ENCODE measurements at places on chromosomes 6 and 20.

- H3K4me3 ChIP-seq = no peak overlapping the region
- no peak overlapping the region for H3K27ac ChIP-seq
- DNase-seq = no peak
- H3K4me1 ChIP-seq = no peaks in the 10 kb centered on the region
Observed at GRCh38 chr6:123635567-123635966, 1.2 kb downstream of the TRDN start.

DNA sequence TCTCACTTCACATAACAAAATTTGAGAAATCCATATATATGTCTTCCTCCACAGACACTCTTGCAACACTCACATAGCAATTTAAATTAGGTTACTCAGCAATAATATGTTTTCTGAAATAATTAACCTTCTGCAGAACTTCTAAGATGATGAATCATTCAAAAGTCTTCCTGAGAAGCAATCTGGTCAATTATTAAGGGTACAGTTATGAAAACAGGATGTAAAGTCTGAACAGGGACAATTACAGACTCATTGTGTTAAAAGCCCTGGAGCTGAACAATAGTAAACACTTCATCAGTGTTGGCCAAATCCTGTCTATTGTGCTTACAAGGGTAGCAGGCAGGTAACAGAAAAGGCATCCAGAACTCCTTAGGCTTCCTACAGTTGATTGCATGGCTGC, 75.4 kb downstream of the FILIP1 start:
- no peak for DNase-seq
- no peak overlapping the region for H3K27ac ChIP-seq
- H3K27me3 ChIP-seq = no peaks in the 10 kb centered on the region
- H3K4me3 ChIP-seq = no peak overlapping the region
- H3K36me3 ChIP-seq = no peaks in the 10 kb centered on the region
- H3K4me1 ChIP-seq = no peaks in the 10 kb centered on the region

DNA sequence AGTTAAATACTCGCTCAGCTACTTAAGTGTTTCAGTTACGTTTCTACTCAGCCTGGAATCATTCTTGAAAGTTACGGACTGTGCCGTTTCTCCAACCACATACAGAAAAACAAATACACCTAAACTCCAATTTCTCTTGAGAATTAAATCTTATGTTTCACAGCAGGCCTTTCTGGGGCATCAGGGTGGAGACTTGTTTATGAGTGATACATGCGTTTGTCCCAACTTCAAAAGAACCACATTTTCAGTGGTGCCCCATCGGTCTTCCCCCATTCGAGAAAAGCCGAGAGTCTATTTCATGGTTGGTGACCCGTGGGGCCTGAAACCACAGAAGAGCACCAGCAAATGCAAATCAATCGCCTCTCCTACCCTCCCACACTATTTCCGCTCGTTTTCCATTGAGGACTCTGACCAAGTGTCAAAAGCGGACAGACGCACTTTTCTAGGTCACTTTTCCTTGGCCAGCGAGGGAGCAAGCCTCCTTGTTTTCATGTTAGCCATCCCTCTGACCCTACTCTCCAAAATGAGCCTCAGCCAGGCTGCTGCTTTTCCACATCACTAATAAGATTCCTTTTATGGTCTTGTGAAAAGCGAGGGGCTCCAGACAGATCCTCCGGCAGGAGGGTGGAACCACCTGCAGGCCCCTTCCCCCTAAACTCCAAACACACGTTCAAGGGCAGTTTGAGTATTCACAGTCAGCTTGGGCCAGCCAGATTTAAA, 3.1 kb downstream of the JAG1 start:
- H3K27me3 ChIP-seq = no peaks in the 10 kb centered on the region
- H3K4me1 ChIP-seq = peaks cover 9% of the 10 kb centered on the region
- H3K27ac ChIP-seq = peak overlapping the region; percentile 100
- no peaks in the 10 kb centered on the region for H3K36me3 ChIP-seq

DNA sequence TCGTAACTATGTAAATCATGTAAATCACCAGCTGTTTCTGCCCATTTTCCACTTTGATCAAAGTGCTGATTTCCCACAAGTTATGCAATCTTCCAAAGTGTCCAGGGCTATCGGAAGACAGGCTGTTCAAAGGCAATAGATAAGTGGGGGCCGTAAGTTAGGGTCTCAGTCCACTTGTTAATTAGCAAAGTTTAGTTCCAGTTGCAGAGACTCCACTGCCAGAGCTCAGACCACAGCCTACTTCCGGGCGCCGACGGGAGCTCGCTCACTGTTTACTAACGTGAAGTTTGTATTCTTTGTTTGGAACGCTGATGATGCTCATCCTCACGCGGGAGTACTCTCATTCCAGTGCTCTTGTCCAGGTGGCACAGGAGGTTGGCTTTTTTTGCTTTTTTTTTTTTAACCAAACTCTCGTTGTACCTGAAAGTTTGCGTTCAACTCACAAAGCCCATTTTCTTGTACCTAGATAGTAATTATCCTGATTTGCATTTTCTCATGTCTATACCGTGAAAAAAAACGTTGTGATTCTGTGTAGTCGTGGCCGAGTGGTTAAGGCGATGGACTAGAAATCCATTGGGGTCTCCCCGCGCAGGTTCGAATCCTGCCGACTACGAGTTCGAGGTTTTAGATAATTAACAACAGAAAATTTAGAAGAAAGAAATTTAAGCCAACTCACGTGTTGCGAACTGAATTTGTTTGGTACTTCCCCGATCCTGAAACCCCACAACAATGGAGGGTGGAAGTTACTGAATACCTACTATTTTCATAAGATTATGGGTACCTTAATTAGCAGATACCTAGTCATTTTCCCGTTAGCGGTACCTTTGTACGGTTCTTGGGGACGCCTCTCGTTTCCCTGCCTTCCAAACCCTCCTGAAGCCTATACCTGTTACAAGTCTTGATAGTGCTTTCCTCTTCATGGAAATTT, 29.9 kb upstream of the ZNF184 start:
- no peak overlapping the region for H3K27ac ChIP-seq
- peak overlapping the region; percentile 43 for H3K4me3 ChIP-seq
- DNase-seq = peak; percentile 73
- H3K4me1 ChIP-seq = peaks cover 4% of the 10 kb centered on the region

GRCh38 chr20:57212534-57213276, 53.7 kb downstream of the BMP7 start:
- H3K27me3 ChIP-seq = no peaks in the 10 kb centered on the region
- DNase-seq = peak; percentile 51
- H3K36me3 ChIP-seq = no peaks in the 10 kb centered on the region
- peak overlapping the region; percentile 17 for H3K27ac ChIP-seq

DNA sequence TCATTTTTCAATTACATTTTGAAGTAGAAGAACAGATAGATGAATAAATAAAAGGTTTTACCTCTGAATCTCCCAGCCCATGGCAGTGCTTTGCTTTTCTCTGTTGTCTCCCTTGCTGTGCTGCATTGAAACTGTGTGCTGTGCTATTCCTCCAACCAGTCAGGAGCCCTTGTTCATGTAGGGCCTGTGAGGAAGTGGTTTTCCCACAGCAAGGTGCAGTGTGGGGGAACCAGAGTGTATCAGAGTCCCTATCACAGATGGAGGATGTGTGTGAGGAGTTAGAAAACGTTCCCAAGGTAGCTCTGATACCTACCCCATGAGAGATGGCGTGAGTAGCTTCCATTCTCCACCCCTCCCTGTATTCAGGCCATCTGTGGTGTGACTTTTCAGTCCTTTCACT, 72.8 kb upstream of the RALGAPA2 start:
- no peaks in the 10 kb centered on the region for H3K4me1 ChIP-seq
- no peak for DNase-seq
- H3K36me3 ChIP-seq = no peaks in the 10 kb centered on the region
- H3K4me3 ChIP-seq = no peak overlapping the region
- no peaks in the 10 kb centered on the region for H3K27me3 ChIP-seq

GRCh38 chr20:56941101-56941686, 312.1 kb downstream of the TFAP2C start:
- no peaks in the 10 kb centered on the region for H3K27me3 ChIP-seq
- DNase-seq = no peak
- no peak overlapping the region for H3K4me3 ChIP-seq
- no peak overlapping the region for H3K27ac ChIP-seq
- H3K4me1 ChIP-seq = no peaks in the 10 kb centered on the region

DNA sequence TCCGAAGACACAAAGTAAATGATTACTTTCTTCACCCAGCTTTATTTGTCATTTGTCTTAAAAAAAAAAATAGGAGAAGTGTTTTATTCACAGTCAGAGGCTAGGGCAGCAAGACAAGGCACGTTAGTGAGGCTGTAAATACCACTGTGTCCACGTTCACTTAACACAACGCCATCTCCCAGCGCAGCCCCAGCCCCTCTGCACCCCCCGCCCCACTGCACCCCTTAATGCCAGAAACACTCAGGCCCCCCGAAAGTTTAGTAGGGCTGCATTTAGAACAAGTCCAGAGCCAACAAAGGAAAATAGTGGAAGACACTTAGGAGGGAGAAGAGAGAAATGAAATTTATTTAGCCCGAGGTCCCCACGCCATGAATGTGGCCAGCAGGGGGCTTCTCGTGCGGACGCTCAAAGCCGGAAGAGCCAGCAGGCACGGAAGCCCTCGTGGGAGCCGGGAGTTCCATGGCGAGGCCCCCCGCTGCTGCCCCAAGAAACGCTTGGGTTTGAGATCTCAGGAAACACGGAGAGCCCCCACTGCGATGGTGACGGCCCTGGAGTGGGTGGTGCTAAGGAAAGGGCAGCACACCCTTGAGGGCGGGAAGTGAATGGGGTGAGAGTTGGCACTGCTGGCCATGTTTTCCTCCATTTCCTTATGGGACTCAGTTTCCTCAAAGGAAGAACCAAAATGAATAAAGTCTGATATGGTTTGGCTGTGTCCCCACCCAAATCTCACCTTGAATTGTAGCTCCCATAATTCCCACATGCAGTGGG, 50.2 kb downstream of the IYD start:
- H3K27me3 ChIP-seq = no peaks in the 10 kb centered on the region
- H3K27ac ChIP-seq = peak overlapping the region; percentile 38
- H3K36me3 ChIP-seq = no peaks in the 10 kb centered on the region
- peak; percentile 75 for DNase-seq
- H3K4me3 ChIP-seq = peak overlapping the region; percentile 4

GRCh38 chr20:18901980-18902737, 88.6 kb downstream of the SCP2D1 start:
- DNase-seq = no peak
- H3K4me3 ChIP-seq = no peak overlapping the region
- H3K36me3 ChIP-seq = no peaks in the 10 kb centered on the region
- no peaks in the 10 kb centered on the region for H3K4me1 ChIP-seq
- no peaks in the 10 kb centered on the region for H3K27me3 ChIP-seq

GRCh38 chr6:23016696-23017095, 447.3 kb downstream of the HDGFL1 start:
- H3K27me3 ChIP-seq = no peaks in the 10 kb centered on the region
- no peaks in the 10 kb centered on the region for H3K36me3 ChIP-seq
- H3K4me1 ChIP-seq = no peaks in the 10 kb centered on the region
- H3K27ac ChIP-seq = no peak overlapping the region

GRCh38 chr6:84910906-84911607, 146.7 kb upstream of the TBX18 start:
- no peak for DNase-seq
- no peak overlapping the region for H3K27ac ChIP-seq
- H3K4me1 ChIP-seq = no peaks in the 10 kb centered on the region
- H3K27me3 ChIP-seq = no peaks in the 10 kb centered on the region
- H3K4me3 ChIP-seq = no peak overlapping the region

- H3K36me3 ChIP-seq = no peaks in the 10 kb centered on the region
- no peak overlapping the region for H3K27ac ChIP-seq
- no peak overlapping the region for H3K4me3 ChIP-seq
- no peak for DNase-seq
- no peaks in the 10 kb centered on the region for H3K27me3 ChIP-seq
Observed at GRCh38 chr20:19449051-19449450, 236.6 kb downstream of the SLC24A3 start.

GRCh38 chr20:54351371-54352136, 123.8 kb upstream of the DOK5 start:
- H3K4me3 ChIP-seq = no peak overlapping the region
- no peaks in the 10 kb centered on the region for H3K36me3 ChIP-seq
- H3K27me3 ChIP-seq = no peaks in the 10 kb centered on the region
- DNase-seq = no peak

- no peaks in the 10 kb centered on the region for H3K36me3 ChIP-seq
- no peak overlapping the region for H3K27ac ChIP-seq
- H3K4me3 ChIP-seq = no peak overlapping the region
- peaks cover 5% of the 10 kb centered on the region for H3K4me1 ChIP-seq
- no peak for DNase-seq
Observed at GRCh38 chr6:70270287-70271005, 32.4 kb downstream of the COL9A1 start.

DNA sequence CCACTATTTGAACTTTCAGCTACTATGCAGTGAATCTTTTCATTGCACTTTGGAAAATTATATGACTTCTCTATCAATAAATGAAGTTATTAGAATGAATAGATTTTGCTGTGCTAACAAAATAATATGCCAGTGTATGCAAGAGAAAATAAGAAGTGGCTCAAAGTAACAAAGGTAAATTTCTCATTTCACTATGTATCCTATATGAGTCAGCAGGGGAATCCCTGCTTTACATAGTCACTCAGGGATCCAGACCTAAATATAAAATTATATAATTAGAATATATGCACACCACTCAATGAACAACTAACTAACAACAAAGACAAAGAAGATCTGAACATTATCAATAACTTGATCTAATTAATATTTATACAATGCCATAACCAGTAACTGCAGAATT, 390.8 kb upstream of the IRAK1BP1 start:
- H3K4me3 ChIP-seq = no peak overlapping the region
- H3K36me3 ChIP-seq = no peaks in the 10 kb centered on the region
- H3K4me1 ChIP-seq = no peaks in the 10 kb centered on the region
- H3K27me3 ChIP-seq = no peaks in the 10 kb centered on the region
- DNase-seq = no peak
- no peak overlapping the region for H3K27ac ChIP-seq

GRCh38 chr6:143110572-143110971, 49.9 kb downstream of the AIG1 start:
- no peak for DNase-seq
- no peak overlapping the region for H3K4me3 ChIP-seq
- no peaks in the 10 kb centered on the region for H3K36me3 ChIP-seq

- H3K36me3 ChIP-seq = no peaks in the 10 kb centered on the region
- no peaks in the 10 kb centered on the region for H3K4me1 ChIP-seq
- no peak for DNase-seq
- no peaks in the 10 kb centered on the region for H3K27me3 ChIP-seq
- H3K4me3 ChIP-seq = no peak overlapping the region
- H3K27ac ChIP-seq = no peak overlapping the region
Observed at GRCh38 chr6:167058261-167058660, 59.1 kb downstream of the CEP43 start.

- H3K4me3 ChIP-seq = no peak overlapping the region
- H3K4me1 ChIP-seq = no peaks in the 10 kb centered on the region
- no peaks in the 10 kb centered on the region for H3K36me3 ChIP-seq
- no peaks in the 10 kb centered on the region for H3K27me3 ChIP-seq
Observed at GRCh38 chr6:15250187-15251168, 4.6 kb downstream of the JARID2 start.

GRCh38 chr6:143363299-143363698, 87.2 kb downstream of the ADAT2 start:
- H3K27ac ChIP-seq = no peak overlapping the region
- no peaks in the 10 kb centered on the region for H3K36me3 ChIP-seq
- no peaks in the 10 kb centered on the region for H3K4me1 ChIP-seq
- no peak for DNase-seq
- no peaks in the 10 kb centered on the region for H3K27me3 ChIP-seq

Measured in colonic mucosa (tissue), 4 donors.